ENCODE measurements at places on chromosomes 3 and 15.
A peak's percentile ranks its signal among the peaks of the same experiment; 100 is the strongest.

GRCh38 chr3:87901141-87901540, 157.7 kb downstream of the CGGBP1 start:
- DNase-seq, result no peak

DNA sequence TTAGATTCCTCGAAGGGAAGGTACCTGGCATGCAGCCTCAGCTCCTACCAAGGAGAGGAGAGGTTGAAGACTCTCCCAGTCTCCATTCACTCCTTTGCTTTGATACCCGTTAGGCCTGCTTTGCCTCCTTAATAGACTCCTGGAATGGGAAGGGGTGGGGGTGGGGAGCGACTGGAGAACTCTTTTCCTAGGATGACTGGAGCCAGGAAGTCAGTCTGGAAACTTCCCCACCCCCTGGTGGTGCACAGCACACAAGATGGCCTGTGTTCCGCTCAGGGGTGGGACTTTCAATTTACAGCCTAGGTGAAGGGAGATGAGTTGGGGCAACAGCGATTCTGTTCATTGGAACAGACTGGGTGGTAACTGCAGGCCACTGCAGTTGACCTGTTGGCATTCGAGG, 21.4 kb upstream of the CELF6 start:
- DNase-seq, result no peak

- DNase-seq, result no peak
Observed at GRCh38 chr15:62552444-62552843, 387.4 kb upstream of the C2CD4B start.

- DNase-seq, result no peak
Observed at GRCh38 chr15:47541562-47541961, 175.7 kb upstream of the SEMA6D start.

DNA sequence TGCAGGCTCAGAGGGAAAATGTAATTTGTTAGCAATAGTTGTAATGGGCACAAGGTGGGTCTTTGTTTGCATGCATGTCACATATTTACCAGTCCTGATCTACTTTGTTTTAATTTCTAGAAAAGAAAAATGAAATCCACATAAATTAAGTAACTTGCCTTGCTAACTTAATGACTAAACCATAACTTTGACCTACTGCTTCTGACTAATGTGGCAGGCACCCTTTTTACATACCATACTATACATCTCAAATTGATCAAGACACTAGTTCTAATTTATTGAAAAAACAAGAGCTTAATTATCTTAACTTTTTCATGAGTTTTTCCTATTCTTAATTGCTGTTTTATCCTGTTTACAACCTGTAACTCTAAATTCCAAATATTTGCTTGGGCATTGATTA, 93.2 kb downstream of the ATP11B start:
- DNase-seq, result no peak

- DNase-seq, result no peak
Observed at GRCh38 chr15:82643992-82644391, 3.2 kb downstream of the CPEB1 start.

- DNase-seq, result no peak
Observed at GRCh38 chr3:58526515-58526957, 10.5 kb downstream of the ACOX2 start.

DNA sequence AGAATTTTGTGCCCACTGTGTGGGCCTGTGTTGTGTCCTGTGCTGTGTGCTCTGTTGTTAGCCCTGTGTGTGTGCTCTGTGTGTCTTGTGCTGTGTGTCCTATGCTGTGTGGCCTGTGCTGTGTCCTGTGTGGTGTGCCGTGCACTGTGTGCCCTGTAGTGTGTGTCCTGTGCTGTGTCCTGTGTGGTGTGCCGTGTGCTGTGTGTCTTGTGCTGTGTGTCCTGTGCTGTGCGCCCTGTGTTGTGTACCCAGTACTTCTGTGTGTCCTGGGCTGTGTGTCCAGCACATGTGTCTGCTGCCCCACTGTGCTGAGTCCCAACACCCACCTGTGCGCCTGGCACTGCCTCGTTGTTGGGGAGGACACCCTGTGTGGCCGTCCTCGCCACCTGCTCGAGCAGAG, 53.2 kb upstream of the CHRNA7 start:
- DNase-seq, result no peak

GRCh38 chr15:101198031-101198575, 53.7 kb downstream of the CHSY1 start:
- DNase-seq, result no peak

DNA sequence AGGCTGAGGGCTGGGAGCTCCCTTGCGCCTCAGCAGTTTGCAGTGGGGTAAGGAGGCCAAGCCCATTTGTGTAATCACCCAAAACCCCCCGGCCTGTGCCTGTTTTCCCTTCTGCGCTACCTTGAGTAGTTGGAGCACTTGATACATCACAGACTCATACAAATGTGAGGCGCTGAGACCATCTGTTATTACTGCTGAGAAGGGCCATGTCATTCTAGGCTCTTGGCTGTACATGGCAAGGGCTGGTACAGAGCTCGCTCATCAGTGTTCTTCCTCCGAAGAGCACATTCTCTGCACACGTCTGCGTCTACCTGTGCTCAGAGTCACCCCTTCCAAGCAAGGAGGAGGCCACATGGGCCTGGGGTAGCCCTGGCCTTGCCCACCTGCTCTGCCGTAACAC, 9.3 kb downstream of the PLA2G4B start:
- peak; percentile 92 for DNase-seq

- DNase-seq, result no peak
Observed at GRCh38 chr3:156985711-156986110, 159.6 kb downstream of the LEKR1 start.

- DNase-seq, result no peak
Observed at GRCh38 chr3:72082186-72082715, 297.3 kb upstream of the PROK2 start.

DNA sequence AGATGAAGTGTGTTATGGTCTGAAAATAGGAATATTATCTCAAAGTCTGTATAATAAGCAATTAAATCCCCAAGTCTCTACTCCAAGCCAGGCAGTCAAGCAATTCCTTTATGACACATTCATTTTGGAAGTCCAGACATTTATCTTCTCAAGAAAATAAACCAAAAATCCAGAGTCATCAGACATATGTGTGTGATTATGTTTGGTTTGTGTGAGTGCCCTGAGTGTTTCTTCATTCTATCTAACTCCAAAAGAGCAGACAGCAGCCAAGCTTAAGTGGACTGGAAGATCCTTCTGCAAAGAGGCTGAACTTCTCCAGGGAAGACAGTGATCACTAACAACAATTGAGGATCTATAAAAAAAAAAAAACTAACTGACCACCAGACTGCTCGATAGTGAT, 239.8 kb downstream of the STAG1 start:
- DNase-seq, result no peak

GRCh38 chr3:141305436-141305835, 62.9 kb upstream of the ZBTB38 start:
- DNase-seq, result no peak

All from G401 (cell line).